K562 (cell line): ENCODE measurements at places on chromosomes 5 and 9. TPM values are rescaled to one million over a fixed set of nuclear protein-coding genes. Genes with fewer than 3 reads are reported as not detected.

ASS1 gene
- total RNA-seq, result 3.7 TPM in 2 replicates

DNA sequence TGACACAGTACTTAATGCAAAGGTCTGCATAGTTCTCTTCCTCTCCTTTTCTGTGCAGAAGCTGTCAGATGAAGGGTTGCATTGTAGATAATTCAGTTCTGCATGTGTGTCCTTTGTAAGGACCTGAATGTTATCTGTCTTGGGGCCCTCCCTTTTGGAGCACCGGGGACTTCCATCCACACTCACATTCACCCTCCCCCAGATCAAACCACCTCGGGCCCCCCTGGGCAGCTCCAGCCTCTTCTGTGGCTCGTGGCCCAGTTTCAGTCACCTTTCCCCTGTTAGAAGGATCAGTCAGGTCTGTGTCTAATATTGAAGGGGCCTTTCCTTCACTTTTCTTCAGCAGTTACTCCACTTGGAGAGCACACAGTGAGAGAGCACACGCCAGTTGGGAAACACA, 11.0 kb downstream of the DMRT1 start:
- H3K36me3 ChIP-seq, result no peaks in the 10 kb centered on the region
- no peak overlapping the region for H3K4me3 ChIP-seq
- H3K27ac ChIP-seq, result no peak overlapping the region

TTC39B gene
- total RNA-seq, result 1.2 and 1.5 TPM in 2 replicates

GRCh38 chr5:1934801-1935429, 52.2 kb upstream of the IRX4 start:
- peaks cover 15% of the 10 kb centered on the region for H3K27me3 ChIP-seq
- H3K27ac ChIP-seq, result no peak overlapping the region
- no peaks in the 10 kb centered on the region; the same call in 2 of the 3 replicates for H3K36me3 ChIP-seq
- no peak for DNase-seq
- H3K4me3 ChIP-seq, result no peak overlapping the region

GRCh38 chr9:120413121-120414048, 166.6 kb downstream of the CDK5RAP2 start:
- H3K4me3 ChIP-seq, result no peak overlapping the region
- no peaks in the 10 kb centered on the region for H3K27me3 ChIP-seq
- H3K36me3 ChIP-seq, result peaks cover 83% of the 10 kb centered on the region
- no peak for DNase-seq
- H3K4me1 ChIP-seq, result no peaks in the 10 kb centered on the region
- H3K27ac ChIP-seq, result no peak overlapping the region
